ENCODE measurements at places on chromosomes 12 and 14.

GRCh38 chr12:131828671-131829355 lies 620 bp downstream of the MMP17 start:
- DNase-seq: no peak

DNA sequence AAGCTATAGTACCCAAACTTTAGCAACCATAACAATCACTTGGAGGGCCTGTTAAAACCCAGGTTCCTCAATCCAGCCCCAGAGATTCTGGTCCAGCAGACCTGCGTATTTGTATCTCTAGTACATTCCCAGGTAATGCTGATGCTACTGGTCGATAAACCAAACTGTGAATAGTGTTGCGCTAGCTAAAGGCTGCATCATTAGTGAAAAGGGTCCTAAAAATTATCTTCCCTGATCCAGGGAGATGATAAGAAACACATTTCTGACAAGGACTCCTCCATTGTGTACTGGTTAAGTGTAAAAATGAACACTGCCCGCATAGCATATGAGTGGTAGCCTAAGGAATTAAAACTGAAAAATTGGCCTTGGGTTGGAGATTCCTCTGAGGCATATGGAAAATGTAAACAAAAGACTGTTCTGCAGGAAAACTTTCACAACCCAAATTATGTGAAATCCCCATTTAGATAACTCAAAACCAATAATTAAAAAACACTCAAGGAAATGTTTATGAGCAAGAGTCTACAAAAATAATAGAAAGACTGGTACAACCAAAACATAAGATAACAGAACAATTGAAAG lies 322.7 kb downstream of the CEP128 start:
- DNase-seq: no peak

DNA sequence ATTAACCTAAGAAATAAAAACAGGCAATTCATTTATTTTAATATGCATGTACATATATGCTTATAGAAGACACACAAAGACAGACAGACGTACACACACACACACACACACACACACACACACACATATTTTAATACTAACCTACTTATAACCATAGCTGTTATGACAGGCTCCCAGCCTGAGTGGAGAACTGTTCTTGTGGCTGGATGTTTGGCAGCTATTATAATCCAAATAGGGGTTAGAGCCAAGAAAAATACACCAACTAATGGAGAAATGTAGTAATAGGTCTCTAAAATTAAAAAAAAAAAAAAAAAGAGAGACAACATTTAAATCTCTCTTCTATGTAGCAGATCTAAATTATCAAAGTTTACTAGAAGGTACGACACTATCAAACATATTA lies 91.8 kb downstream of the SLC41A2 start:
- DNase-seq: no peak

DNA sequence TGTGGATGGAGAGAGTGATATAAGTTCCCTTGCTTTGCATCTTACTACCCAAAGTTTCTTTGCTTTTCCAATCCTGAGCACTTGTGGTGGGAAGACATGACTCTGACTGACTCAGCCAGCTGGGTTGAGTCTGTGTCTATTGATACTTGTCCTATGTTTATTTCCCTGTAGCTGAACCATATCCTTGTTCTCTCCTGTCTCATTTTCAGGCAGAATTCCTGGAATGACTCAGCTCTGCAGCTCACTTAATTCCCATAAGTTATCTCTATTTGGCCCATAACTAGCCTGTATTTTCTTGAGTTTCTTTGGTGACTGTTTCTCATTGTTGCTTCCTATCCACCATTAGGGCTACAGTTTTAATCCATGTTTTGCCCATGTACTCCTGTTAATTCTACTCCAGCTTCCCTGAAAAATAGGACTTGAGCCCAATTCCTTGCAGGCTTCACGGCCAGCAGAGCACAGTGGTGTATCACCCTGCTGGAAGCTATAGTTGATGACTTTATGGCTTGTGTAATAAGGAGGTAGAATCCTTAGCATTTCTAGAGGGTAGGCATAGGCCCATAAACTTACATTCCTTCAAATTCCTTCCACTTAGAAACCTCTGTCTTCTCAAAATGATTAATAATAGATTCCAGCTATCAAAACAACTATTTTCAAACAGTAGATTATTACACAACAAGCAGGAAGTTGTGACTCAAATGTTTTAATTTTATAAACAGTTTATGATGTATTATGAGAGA lies 183.1 kb downstream of the TMTC3 start:
- DNase-seq: no peak

DNA sequence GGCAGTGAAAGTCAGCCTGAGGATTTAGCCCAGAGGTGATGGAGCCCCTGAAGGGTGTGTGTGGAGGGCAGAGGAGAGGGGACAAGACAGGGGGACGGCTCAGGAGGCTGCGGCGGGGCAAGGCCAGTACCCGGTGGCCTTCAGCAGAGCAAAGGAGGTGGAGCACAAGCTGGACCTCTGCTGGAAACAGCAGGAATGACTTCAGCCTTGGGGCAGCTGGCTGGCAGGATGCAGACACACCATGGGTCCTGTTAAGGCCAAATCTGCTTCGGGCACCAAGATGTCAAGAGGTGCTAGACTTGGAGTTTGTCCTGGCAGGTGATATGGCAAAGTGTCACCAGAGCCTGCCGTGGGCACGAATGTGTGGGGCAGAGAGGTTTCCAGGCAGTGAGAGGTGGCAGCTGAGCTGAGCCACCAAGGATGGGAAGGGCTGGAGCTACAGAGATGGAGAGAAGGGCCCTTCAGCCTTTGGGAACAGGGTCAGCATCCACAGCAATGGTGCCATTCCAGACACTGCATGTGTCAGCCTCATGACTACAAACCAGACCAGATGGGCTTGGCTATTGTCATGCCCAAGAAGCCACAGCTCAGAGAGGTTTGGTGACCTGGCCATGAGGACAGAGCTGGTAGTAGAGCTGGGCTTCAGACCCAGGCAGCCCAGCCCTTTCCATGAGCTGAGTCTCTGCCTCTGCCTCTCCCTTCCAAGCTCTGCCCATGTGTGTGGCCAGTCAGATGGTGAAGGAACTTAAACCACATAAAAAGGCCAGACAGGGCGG lies 91.9 kb downstream of the LGMN start:
- DNase-seq: no peak

DNA sequence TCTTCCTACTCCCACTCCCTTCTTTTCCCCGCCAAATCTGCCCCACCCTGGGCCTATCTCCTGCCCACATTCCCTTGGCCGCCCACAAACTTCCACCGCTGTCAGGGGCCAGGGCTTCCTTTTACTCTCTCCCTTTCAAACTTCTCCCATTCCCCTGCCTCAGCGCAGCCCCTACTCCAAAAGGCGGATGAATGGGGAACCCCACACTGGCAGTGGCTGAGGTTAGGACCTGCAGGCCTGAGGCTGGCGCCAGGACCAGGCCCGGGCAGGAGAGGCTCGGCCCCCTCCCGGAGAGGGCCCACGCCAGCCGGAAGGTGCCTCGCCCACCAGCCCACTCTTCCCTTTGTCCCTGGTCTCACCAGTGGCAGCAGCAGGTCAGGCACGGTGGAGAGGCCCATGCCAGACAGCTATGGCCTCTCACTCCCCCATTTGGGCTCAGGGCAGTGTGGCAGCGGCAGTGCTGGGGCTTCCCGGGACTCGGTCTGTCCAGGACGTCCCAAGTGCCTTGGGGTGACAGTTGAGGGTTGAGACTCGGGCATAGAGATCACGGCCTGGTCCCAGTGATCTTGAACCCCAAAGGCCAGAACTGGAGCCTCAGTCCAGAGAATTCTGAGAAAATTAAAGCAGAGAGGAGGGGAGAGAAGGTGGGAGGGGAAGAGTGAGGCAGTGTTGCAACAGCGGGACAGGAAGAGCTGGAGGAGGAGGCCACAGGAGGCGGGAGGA lies at the start of gene TNFRSF1A:
TSS of gene TNFRSF1A (minus strand) at position 660 of the 723 bp plus-strand sequence. CDS start at position 398, 262 bp downstream.
- DNase-seq: peak; percentile 28

DNA sequence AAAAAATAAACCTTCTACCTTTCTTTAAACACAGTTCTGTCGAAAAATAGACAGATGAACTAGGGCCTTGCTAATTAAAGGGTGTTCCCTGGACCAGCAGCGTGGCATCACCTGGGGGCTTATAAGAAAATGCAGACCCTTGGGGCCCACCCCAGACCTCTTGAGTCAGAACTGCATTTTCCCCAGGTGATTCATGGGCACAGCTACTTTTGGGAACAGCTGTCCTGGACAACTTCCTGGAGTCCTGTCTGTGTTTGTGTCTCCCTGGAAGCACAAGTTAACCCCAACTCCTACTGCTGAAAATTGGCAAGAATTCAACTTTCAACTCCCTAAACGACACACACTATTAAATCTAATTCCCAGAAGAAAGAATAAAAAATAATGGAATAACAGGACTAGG lies 17.8 kb downstream of the FBLN5 start:
- no peak for DNase-seq

DNA sequence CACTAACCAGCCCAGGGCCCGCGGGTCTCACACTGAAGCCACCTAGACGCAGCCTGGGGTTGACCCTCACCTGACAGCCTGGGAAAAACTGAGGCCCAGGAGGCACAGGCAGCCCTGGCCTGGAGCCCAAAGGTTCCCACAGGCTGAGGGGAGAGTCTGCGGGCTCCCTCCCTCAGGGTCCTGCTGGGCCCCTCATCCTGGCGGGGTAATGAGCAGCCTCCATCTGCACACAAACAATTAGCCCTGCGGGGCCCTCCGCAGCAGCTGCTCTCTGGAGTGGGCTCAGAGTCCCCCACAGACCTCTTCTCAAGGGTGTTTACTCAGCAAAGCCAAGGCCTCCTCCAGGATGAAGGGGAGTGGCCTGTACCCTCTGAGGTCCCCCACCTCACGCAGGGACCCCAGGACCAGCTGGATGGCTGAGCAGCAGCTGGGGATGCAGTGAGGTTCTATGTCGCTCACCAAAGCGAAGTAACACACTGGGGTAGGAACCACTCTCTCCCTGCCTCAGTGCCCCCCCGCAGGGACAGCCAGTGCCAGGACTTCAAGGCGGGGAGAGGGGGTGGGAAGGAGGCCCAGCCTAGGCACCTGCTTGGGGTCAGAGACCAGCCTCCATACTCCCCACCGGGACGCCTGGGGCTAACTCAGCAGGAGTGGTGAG lies 7.3 kb downstream of the AKT1 start:
- DNase-seq: no peak

GRCh38 chr12:1080520-1081223 lies 89.6 kb downstream of the ERC1 start:
- no peak for DNase-seq

- no peak for DNase-seq
Observed at GRCh38 chr14:31968107-31968810, 108.8 kb upstream of the ARHGAP5 start.

DNA sequence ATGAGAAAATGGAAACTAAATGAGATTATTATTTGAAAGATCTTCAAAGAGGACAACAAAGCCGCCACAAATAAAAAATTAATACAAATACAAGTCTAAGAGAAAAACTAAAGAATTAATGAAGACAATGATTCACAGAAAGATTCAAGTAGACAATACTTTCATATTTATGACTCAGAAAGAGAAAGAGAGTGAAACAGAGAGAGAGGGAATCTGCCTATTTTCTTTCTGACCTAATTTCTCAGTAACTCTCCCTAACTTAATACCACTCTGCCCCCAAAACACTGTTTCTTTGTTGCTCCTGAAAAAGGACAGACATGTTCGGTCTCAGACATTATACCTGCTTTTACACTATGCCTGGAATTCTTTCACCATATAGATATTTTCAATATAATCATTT lies 259.1 kb downstream of the SLC6A15 start:
- no peak for DNase-seq

DNA sequence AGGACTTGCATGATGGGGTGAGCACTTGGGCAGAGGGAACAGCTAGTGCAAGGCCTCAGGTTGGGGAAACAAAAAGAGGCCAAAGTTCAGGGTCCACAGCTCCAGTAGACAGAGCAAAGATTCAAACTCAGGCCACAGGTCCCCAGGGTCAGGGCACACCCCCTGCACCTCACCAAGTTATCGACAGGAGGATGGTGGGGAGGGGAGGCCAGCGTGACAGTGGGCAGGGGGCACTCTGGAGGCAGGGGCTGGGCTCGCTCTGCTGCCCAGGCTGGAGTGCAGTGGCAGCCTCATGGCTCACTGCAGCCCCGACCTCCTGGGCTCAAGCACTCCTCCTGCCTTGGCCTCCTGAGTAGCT lies 32.4 kb upstream of the ULK1 start:
- DNase-seq: no peak

DNA sequence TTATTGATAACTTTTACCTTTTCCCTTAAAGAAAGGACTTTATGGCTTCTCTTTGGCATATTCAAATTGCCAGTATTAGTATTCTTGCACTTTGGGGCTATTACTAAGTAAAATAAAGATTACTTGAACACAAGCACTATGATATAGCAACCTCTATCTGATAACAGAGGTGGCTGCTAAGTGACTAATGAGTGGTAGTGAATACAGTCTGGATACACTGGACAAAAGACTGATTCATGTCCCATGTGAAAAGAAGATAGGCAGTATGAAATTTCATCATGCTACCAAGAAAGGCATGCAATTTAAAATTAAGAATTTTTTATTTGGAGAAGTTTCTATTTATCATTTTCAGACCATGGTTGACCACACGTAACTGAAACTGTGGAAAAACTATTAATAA lies 399.9 kb downstream of the FSCB start:
- no peak for DNase-seq

GRCh38 chr12:76927170-76927784 lies 48.5 kb upstream of the CSRP2 start:
- DNase-seq: peak; percentile 1

DNA sequence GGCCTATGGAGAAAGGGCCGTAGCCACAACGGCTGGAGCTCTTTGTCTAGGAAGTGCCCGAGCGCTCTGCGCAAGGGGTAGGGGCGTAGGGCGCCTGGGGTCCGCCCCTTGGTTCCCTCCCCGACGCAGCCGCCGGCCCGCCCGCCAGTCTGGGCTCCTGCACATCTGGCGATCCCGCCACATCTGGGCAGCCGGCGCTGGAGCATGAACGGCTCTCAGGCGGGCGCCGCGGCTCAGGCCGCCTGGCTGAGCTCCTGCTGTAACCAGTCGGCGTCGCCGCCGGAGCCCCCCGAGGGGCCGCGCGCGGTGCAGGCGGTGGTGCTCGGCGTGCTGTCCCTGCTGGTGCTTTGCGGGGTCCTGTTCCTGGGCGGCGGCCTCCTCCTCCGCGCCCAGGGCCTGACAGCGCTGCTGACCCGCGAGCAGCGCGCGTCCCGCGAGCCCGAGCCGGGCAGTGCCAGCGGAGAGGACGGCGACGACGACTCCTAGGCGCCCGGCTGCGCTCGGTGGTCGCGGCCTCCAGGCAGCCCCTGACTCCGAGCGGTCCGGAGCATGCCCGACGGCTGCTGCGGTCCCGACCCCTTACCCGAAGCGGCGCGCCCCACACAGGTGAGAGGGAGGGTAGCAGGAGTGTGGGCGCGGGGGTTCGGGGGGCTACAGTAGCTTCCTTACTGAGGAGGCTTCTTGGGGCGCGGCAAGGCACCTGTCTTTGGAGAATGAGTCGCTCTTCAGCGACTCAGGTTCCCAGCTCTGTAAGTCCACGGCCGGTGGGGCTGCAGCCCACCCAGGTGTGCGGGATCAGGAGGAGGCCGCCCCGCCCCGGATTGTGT lies at the start of gene SMIM41:
TSS of gene SMIM41 (plus strand) at position 129 of the 827 bp plus-strand sequence. CDS start at position 205, 76 bp downstream.
- DNase-seq: no peak

- no peak for DNase-seq
Observed at GRCh38 chr12:116380108-116380507, 102.6 kb upstream of the MED13L start.

All from stimulated activated CD8-positive, alpha-beta memory T cell treated with anti-CD3 and anti-CD28 coated beads, Interleukin-15, amount 100 ng/mL, for 48 hours (primary cell).